Upper lobe of right lung (tissue), 1 donor: ENCODE measurements at places on chromosomes 4 and X. TPM values are rescaled to one million over a fixed set of nuclear protein-coding genes. Genes with fewer than 3 reads are reported as not detected.

CC2D2A gene
- 15.5 TPM for total RNA-seq

NLRP2B gene
- total RNA-seq, result not detected

SPANXN3 gene
- total RNA-seq, result not detected

RAB9B gene
- total RNA-seq, result 0.55 TPM

USP17L28 gene
- not detected for total RNA-seq

GLRB gene
- total RNA-seq, result 6.5 TPM

NSUN7 gene
- total RNA-seq, result 5.7 TPM

EFHC2 gene
- 0.17 TPM for total RNA-seq

RPL39 gene
- 1,275 TPM for total RNA-seq

SYTL4 gene
- 16.4 TPM for total RNA-seq

SCRG1 gene
- not detected for total RNA-seq

- no peak for DNase-seq
These were observed 759.3 kb downstream of the FSTL5 start for GRCh38 chr4:161404346-161405110.

- DNase-seq, result no peak
These were observed 265.3 kb downstream of the RCHY1 start for GRCh38 chr4:75248770-75249407.

DNA sequence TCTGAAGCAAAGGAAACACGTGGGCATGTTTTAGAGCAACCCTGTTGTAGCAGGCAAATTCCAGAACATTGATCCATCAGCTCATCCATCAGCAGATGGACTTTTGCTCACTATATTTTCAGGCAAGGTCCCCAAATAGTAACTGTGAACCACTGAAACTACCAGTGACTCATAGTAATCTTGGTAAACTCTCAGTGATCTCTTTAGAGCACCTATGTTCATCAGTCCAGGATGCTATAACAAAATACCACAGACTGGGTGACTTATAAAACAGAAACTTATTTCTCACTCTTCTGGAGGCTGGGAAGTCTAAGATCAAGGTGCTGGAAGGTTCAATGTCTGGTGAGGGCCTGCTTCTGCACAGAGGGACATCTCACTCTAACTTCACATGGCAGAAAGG, 28.9 kb upstream of the BTC start:
- DNase-seq, result no peak

- no peak for DNase-seq
These were observed 19.9 kb upstream of the DUSP9 start for GRCh38 chrX:153626863-153627674.

- DNase-seq, result no peak
These were observed 117.7 kb upstream of the PNPLA4 start for GRCh38 chrX:8044947-8045346.
